ENCODE measurements at places on chromosomes 12 and 14.

- no peak for DNase-seq
These were observed 64.4 kb upstream of the OSBPL8 start for GRCh38 chr12:76623931-76624330.

DNA sequence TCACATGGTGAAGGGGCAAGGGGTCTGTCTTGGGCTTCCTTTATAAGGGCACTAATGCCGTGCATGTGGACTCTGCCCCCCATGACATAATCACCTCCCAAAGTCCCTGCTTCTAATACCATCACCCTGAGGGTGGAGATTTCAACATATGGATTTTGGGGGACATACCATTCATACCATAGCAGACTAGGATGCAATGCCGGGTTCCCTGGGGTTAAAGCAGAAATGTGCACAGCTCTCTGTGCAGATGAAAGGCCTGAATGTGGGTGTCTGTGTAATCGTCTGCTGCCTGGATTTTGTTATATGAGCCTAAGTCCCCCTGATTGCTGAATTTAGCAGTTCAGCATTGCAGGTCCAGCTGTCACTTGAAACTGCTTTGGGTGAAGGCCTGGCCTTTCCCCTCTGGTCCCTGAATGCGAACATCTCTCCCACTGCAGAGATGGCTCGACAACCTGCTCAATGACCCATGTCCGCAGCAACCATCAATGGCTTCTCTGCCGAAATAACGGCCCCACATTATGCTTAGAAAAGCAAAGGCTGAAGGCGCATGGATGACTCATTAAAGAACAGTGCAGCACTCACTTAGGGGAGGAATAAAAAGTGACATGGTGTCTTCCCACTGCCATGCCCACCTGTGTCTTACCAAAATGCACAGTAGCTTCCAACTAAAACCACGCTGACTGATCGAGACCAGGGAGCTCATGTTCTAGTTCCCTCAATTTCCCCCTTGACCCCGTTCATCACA lies 286.3 kb downstream of the DPF3 start:
- DNase-seq: no peak

DNA sequence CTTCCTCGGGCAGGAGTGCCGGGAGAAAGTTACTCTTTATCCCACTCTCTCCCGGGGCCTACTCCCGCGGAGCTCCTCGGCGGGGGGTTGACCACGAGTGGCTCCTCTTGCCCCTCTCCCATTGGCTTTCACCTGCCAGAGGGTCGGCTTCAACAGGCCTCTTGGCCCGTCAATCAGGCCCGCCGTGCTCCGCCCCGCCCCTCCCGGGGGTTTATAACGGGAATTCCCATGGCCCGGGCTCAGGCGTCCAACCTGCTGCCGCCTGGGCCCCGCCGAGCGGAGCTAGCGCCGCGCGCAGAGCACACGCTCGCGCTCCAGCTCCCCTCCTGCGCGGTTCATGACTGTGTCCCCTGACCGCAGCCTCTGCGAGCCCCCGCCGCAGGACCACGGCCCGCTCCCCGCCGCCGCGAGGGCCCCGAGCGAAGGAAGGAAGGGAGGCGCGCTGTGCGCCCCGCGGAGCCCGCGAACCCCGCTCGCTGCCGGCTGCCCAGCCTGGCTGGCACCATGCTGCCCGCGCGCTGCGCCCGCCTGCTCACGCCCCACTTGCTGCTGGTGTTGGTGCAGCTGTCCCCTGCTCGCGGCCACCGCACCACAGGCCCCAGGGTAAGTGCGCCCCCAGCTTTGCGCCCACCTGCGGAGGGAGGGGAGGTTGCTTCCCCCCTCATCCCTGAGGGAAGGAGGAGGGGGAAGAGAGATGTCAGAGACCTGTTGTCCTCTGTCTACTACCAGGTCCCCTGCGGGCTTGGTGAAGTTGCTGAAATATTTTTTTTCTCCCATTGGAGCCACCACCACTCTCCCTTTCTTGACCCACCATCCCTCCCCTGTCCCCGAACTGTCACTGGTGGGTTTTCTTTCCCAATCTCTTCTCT lies at the start of gene SMOC1:
SMOC1 (plus strand) TSS at position 242 of the 869 bp plus-strand sequence; CDS start at position 505, 263 bp downstream.
- no peak for DNase-seq

DNA sequence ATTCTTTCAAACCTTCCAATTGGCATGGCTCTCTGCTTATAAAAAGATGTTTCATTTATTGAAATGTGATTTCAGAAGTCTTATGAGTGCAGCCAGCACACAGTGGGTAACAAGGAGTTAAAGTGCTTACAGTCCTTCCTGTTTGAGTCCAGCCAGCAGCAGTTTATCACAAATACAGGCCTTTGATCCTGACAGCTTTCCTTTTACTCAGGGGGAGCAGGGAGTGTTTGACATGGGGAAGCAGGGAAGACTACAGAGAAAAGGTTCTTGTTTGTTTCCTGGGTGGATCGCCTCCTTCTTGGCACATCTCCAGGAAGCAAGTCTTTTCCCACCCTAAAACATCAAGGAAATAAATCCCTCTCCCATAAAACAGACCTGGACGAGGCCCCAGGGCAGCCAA lies 216.1 kb downstream of the MSRB3 start:
- DNase-seq: no peak
